ENCODE measurements at places on chromosomes 16 and 17.
A peak's percentile ranks its signal among the peaks of the same experiment; 100 is the strongest.

DNA sequence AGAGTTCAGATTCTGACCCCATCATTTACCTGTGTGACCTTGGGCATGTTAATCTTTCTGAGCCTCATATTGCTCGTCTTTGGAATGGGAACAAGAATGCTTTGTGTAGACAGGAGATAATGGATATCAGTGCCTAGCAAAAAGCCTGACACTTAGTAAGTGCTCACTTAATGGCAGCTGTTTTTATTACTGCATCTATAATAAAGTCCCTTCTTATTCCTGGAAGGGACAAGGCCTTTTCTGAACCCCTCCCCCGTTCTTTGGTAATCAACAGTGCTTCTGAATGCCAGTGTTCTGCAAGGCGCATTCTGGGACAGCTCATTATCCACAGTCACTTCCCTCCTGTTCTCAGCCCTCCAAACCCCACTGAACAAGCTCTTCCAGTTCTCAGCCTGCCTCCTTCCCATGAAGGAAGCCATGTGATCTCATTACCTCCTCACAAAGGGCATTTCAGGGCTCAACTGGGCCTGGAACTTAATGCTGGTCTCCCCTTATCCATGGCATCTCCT lies 25.1 kb upstream of the SUPT4H1 start:
- no peak for DNase-seq

GRCh38 chr17:36544044-36544306 lies 744 bp upstream of the GGNBP2 start:
- no peak for DNase-seq

DNA sequence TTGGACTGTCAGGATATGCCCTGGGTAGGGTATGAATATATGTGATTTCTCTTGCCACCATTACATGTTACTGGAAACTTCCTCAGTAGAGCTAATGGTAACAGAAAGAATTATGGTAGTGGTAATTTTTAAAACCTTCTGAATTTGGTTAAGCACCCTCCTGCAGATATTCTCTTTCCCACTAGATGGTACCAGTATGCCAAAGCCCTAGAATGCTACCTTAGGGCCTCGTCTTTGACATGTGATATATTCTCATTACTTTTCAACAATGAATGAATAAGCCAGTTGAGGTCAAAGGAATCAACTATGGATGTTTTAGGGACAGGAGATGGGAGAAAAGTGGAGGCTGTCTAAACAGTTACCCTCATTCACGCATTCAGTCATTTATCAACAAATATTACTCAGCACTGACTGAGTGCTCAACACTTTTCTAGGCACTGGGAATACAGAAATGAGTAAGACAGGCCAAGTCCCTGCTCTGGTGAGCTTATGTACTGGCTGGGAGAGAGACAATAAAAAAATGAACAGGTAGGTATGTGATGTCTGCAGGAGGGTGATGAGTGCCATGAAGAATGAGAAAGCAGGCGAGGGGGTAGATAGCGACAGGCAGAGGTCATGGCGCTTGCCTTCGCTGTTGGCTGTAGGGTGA lies 14.7 kb downstream of the CDH13 start:
- DNase-seq, result no peak

DNA sequence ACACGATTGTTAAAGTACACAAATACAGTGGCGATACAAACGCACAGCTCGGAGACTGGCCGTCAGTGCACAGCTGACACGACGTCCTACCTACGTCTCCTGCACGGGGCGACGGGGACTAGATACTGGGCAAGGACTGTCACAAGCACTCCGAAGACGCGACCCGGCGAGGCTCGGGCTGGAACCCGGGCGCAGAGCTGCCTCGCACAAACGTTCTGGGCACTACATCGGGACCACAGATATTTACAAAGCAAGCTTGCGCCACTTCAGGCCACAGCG lies 13.8 kb downstream of the SLC16A3 start:
- no peak for DNase-seq

DNA sequence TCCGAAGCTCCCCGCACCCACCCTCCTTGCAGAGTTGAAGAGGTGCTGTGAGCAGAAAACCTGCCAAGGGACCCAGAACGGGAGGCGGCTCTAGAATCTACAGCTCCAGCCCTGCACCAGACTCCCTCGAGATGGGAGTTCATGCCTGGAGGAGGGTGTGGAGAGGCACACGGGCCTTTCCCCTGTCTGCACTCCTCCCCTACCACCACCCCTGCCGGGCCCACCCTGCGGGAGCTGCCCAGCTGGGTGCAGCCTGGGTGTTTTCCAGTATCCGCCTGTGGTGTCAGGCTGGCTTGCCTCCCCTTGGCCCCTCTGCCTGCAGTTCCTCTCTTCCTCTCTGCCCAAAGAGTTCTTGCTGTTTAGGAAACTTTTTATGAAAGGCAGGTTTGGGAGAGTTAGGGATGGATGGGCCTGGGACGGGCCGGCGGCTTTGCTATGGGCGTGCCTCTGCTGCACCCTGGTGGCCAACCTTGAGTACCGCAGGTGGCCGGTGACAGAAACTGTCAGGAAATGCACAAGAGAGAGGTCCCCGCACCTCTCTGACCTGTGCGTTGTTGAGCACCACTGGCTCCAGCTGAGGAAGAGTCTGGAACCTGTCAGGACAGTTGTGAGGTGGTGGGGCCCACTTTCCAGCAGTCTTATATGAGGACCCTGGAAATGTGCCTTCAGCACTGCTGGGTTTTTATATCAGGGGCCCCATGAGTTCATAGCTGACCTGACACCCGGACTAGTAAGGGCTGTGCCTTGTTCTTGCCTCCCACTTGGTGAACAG lies 354.1 kb downstream of the SEC14L1 start:
- peak; percentile 79 for DNase-seq

- no peak for DNase-seq
Measured at GRCh38 chr17:76956846-76957540, 88.8 kb downstream of the MGAT5B start.

GRCh38 chr17:62067165-62068145 lies 2.4 kb upstream of the MED13 start:
- no peak for DNase-seq

DNA sequence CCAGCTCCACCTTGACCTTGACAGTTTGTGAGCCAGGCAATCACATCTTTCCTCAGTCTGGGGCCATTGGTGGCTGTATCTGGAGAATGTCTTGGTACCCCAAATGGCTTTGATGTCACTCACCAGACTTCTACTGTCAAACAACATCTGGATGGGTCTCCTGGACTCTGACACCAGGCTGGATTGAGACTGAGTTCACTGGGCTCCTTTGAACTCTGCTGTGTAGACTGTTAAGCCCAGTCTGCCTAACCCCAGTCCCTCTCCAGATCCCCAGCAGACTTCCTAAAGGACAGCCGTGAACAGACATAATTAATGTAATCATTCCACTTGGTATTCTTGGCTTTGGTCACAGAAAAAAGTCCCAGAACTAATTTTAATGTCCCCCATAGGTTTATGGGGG lies 84.1 kb upstream of the KIFC3 start:
- no peak for DNase-seq

DNA sequence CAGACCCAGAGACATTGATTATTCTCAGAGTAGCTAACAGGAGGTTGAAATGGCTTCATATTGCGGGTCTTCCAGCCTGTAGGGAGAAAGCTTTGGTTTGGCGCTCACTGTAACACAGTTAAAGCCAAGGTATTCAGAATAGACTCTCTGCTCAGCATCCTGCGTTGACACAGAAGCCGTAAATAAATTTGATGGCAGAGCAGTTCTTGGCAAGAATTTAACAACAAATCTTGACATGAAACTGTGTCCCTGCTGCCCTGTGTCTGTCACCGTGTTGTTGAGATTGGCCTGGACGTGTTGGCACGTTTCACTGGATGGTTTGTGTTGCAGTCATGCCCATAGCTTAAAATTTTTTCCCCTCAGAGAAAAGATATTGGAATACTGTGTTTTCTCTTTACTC lies 359.6 kb downstream of the SNX29 start:
- DNase-seq, result no peak

- no peak for DNase-seq
Measured at GRCh38 chr16:80915079-80915450, 91.6 kb downstream of the CMC2 start.

DNA sequence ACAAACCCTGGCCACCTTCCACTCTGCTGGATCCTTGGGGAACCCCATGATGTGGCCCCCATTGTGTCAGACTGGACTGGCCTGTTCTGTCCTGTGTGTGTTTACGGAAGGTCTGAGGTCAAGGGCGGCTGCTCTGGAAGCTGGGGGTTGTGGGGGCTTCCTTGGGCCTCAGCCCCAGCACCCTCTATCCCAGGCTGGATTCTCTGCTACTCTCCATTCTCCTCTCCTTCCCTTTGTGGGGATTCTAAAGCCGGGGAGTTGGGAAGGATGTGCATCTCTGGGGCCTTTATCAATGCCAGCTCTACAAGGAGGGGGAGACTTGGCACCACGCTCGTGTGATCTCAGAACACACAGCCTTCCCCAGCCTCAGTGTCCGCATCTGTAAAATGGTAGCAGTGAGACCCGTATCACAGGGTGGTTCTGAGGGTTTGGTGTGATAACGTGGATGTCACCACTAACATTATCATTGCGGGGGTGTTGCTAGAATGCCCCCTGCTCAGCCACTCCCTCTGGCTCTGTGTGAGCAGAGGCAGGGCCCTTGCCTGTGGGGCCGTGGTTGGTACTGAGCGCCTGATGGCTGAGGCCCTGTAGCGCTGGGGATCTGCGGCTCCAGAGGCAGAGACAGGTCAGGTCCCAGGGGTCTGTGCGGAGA lies 18.1 kb downstream of the ADGRG1 start:
- DNase-seq, result no peak

Data from activated CD4-positive, CD25-positive, alpha-beta regulatory T cell treated with anti-CD3 and anti-CD28 coated beads, Interleukin-2, amount 50 U/mL, for 72 hours (primary cell).